ENCODE measurements at places on chromosomes 6 and 20.
A peak's percentile ranks its signal among the peaks of the same experiment; 100 is the strongest.

DNA sequence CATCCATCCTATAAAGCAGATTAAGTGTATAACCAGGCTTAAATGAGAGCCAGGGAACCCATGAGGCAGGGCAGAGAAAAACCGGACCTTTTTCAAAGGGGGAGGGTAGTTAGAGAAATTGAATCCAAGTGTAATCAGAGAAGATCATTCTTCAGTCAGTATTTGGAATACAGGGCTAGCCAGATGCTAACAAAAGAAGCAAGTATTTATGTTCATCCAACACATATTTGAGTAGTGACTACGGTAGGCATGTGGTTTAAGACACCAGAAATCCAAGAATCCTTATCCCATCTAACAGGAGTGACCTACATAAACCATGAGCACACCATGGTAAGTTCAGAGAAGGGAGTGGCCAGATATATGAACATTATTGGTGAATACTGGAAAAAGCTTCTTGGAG is 46.8 kb upstream of the FAM83C start:
- no peak for DNase-seq

DNA sequence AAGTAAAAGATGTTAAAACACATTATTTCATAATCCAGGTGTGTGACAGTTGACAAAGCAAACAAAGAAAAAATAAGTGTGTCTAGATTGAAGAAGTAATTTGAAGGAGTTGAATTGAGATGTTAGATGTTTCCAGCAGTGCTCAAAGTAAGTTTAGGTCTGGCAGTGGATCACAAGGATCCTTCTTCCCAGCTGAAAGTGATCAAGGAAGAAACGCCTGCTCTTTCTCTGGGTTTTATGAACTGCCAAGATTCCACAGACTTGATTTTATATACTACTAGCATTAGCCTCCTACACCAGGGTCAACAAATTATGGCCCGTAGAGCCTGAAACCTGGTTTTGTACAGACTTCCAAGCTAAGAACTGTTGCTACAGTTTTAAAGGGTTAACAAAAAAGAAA is 30.3 kb downstream of the STX7 start:
- DNase-seq = no peak

- no peak for DNase-seq
Observed at GRCh38 chr20:56566621-56567020, 33.6 kb downstream of the FAM209B start.

DNA sequence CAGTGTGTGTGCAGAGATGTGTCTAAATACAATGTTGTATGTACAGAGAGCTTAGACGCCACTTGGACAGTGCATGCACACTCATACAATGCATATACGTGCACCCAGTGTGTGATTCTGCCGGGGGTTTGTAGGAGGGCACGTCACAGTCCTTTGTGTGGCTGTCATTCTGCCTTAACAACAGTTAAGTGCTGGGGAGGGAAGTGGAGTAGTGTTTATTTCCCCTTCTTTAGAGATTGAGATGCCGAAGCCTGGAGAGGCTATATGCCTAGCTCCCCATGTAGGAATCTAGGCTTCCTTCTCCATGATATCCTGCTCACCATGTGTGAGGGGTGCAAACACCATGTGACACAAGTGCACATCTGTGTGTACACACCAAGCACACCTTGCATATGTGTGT is 38.2 kb downstream of the MDFI start:
- no peak for DNase-seq

DNA sequence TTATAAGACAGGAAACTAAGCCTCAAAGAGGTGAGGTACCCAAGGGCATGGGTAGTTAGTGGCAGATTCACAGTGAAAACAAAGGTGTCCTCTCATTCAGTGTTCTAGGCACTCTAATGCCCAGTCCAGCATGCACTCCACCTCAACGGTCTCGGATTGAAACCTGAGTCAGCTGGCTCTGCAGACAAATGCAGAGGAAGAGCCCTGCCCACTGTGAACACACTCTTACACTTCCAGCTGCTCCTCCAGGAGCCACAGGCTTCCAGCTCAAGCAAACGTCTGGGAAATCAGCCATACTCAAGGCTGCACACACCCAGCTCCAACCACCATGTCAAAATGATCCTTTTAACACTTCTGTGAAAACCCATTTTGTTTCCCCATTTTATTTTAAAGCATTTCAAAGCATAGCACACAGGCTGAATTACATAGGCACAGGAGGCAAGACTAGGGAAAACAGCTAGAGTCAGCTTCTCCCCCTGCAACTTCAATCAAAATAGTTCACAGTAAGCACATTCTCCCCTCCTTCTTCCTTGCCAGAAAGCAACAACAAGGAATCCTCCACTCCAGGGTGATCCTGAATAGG is 3.0 kb upstream of the IL17A start:
- no peak for DNase-seq

GRCh38 chr20:49582413-49583334 is 14.7 kb upstream of the PTGIS start:
- DNase-seq = no peak

- no peak for DNase-seq
Observed at GRCh38 chr20:38728911-38729642, 4.8 kb downstream of the SLC32A1 start.

DNA sequence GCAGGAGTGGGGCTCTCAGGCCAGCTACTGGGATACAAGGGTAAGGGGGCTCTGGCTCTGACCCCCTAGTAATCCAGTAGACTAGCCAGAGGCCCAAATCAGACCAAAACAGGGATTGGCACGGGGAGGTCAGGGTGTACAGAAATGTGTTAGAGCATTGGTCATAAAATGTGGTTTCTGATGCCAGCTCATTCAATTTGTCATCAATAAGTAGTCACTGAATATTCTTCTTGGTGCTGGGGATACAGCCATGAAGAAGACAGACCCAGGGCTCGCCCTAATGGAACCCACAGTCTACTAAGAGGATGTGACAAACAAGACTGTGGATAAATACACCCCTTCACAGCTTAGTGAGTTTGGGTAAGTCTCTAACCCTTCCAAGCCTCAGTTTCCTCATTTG is 11.1 kb downstream of the MAP1LC3A start:
- no peak for DNase-seq

DNA sequence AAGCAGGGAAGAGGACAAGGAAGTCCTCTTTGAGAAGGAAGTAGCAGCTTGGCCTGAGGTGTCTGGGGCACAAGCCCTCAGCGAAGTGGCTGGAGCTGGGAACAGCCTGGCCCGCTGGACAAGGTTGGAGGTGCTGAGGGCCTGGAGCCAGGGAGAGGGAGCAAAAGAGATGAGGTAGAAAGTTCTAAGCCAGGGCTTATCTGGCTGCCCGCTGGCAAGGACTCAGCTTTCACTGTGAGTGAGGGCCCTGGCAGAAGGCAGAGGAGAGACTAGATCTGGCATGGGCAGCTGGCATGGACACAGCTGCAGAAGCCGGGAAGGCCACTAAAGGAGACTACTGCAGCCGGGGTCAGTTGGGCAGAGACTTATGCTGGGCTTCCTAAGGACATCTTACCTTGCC is 21.8 kb upstream of the PCMTD2 start:
- DNase-seq = peak; percentile 32

DNA sequence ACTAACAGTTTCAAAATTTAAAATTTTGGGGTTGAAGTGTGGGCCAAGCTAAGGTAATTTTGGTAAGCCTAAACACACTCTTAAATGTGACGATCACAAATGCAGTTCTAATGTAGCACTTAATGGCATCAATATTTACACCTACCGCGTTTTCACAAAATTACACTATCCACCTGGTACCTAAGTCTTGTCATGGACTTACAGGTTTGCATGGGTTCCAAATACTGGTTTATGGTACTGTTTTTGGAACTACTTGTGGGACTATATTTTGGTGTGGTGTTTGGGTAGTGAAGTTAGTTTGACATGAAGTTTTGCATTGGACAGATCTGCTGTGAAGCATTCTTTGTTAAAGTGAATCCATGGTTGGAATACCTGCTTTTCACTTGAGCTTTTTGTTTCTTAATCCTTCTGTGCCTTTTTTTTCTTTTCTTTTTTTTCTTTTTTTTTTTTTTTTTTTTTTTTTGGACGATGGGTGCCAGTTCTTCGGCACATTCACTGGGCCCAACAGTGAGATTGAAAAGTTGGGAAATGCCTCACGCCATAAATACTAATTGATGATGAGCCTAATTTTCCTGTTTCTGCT is 6.5 kb downstream of the SRSF3 start:
- DNase-seq = no peak

DNA sequence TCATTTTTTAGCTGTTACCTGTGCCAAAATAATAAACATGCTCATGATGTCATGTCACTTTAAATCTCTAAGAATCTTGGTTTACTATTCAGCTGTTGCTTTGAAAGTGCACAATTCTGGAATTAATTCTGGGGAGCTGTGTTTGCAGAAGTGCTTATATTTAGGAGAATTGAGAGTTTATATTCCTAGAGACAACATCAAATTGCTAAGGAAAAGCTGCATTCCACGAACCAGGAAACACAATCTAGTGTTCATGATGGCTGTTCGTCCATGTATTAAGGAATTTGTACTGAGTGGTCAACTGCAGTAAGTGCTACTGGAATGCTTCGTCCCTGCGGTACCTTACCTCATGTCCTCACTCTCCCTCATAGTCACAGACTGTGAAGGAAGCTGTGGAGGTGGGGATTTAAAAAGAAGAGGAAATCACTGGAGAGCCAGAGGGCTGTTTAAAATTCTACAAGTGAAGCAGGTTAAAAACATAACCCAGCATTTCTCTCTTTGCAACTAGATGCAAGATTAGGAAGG is 161.0 kb downstream of the TRMT11 start:
- DNase-seq = no peak

Measured in ovary (tissue), 10 donors.